ENCODE measurements at places on chromosomes 1 and 21. TPM values are rescaled to one million over a fixed set of nuclear protein-coding genes. Genes with fewer than 3 reads are reported as not detected.
A peak's percentile ranks its signal among the peaks of the same experiment; 100 is the strongest.

The CYP4A22 gene
- not detected for total RNA-seq

DNA sequence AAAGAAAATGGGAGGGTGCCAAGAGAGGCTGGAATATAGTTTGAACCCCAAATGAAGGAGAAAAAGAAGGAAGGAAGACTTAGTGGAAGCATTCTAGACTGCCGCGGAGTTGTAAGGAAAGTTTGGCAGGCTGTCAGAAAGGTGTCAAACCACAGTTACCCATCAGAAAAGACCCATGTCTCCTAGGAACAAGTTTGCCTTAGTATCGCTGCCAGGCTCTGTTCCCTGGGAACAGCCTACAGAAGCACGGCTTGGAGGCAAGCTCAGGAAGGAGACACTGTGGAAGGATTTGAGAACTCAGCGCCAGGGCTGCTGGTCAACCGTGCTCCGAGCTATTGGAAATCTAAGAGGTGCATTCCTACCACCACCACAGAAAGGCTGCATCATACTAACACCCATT lies 197.4 kb downstream of the RRAGC start:
- DNase-seq: no peak

The SH2D5 gene
- 18.4 TPM for total RNA-seq

GRCh38 chr1:228452194-228453021 lies 34.8 kb upstream of the RNF187 start:
- peak; percentile 45 for DNase-seq

- DNase-seq: peak; percentile 44
Measured at GRCh38 chr1:3491291-3492246, 37.1 kb downstream of the ARHGEF16 start.

The TNFRSF14 gene
- 0.50 TPM for total RNA-seq

DNA sequence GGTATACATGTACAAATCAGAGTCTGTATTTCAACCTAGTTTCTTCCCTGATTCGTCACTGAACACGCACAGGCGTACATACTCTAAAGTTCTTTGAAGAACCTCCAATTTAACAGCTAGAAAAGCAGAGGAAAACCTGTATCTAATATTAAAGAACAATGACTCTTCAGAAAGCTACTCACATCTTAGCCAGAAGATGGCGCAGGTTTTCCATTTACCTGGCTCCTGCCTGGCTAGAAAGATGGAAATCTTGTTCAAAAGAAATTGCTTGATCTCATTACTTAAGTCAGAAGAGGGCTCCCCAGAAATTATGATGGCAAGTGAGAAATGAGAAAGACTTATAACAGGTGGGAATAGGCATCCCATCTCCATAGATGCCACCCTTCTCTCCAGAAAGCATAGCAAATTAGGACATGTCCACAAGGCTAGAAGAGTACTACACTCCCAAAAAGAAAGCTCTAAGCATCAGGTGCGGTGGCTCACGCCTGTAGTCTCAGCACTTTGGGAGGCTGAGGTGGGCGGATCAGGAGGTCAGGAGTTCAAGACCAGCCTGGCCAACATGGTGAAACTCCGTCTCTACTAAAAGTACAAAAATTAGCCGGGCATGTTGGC lies 19.0 kb upstream of the L1TD1 start:
- DNase-seq: peak; percentile 71

Measured in H1 (cell line).